ENCODE measurements at places on chromosomes 2 and 18.
A peak's percentile ranks its signal among the peaks of the same experiment; 100 is the strongest.

- no peak for DNase-seq
Observed at GRCh38 chr2:128362889-128363228, 44.2 kb upstream of the HS6ST1 start.

DNA sequence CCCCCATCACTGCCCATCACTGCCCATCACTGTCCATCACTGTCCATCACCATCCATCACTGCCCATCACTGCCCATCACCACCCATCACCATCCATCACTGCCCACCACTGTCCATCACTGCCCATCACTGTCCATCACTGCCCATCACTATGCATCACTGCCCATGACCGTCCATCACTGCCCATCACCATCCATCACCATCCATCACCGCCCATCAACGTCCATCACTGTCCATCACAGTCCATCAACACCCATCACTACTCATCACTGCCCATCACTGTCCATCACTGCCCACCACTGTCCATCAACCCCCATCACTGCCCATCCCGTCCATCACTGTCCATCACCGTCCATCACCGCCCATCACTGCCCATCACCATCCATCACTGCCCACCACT is 57.8 kb upstream of the OTOS start:
- DNase-seq = no peak

DNA sequence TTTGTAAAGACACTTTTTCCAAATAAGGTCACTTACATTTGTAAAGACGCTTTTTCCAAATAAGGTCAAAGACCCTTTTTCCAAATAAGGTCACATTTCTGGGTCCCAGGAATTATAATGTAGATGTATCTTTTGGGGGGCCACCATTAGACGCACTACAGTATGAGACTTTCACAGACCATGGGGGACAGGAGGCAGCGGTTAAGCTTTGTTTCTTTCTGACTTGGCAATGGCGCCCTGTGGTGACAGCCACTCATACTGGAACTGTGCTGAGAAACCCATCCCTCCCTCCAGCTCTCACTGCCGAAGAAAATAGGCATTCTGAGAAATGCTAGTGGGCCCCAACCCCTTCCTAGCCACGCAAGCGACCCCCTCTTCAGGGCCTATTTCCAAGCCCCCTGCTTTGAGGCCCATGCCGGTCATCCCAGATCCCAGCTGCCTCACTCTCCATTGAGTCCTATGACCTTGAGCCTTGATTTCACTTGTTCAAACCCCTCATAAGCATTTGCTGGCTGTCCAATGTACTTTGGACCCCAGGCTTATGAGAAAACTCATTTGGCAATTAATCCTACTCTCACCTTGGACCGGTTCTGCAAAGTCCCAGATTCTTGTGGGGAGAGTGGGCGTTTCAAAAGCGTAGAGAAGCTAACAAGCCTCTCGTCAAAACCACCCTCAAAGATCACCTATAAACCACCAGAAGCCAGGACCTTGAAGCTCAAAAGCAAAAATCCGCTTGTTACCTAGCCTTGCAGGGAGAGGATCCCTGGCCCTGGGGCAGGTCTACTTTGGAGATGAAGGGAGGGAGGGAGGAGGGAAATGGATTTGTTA is 11.3 kb upstream of the SPATA3 start:
- no peak for DNase-seq

- no peak for DNase-seq
Observed at GRCh38 chr2:211730215-211730614, 808.4 kb downstream of the ERBB4 start.

DNA sequence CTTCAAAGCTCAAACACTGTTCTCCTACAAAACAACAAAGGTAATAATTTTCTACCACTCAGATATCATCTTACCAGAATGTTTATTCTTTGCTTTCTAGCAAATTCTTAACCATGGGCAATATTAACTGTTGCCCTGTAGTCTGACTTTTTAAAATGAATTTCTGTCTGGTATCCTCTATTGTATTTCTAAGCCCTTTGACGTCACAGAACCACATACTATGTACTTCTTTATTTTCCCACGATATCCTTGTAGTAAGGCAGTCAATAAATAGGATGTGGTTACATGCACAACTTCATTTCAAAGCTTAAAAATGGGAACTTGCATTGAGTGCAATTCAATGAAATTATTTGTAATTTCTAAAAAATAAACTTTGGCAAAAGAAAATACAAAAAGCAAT is 58.7 kb downstream of the THADA start:
- DNase-seq = no peak

DNA sequence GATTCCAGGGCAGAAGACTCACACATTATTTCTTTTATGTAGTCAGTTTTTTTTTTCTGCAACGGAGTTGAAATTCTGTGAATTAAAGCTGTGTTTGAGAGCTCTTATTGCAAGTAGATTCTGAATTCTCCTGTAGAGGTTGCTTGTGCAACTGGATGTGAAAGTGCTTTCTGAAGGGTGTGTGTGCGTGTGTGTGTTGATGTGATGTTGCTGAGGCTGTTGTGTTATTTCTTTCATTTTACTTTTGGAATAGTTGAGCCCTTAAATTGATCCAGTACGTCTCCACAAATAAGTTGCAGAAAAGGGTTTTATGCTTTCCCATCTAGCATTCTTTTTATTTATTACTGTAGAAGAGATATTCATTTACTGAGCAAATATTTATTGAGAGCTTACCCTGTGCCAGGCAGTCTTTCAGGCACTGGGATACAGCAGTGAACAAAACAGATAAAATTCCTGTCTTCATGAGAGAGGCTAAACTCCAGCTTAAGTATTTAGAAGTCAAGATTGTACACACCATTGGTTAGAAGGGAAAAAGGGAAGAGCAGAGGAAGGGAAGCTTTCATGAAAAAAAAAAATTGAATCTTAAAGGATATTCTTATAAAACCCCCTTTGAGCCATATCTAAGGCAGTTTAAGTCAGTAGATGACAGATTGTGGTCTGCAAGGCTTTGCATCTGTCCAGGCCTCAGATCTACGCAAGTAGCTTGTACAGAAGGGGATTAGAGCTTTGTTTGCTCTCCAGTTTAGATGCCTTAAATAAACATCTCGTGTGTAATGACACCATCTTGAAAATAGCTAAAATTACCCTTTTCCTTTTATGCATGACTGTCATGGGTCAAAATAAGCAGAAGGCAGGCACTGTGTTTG is 58.2 kb downstream of the MYO1B start:
- no peak for DNase-seq

DNA sequence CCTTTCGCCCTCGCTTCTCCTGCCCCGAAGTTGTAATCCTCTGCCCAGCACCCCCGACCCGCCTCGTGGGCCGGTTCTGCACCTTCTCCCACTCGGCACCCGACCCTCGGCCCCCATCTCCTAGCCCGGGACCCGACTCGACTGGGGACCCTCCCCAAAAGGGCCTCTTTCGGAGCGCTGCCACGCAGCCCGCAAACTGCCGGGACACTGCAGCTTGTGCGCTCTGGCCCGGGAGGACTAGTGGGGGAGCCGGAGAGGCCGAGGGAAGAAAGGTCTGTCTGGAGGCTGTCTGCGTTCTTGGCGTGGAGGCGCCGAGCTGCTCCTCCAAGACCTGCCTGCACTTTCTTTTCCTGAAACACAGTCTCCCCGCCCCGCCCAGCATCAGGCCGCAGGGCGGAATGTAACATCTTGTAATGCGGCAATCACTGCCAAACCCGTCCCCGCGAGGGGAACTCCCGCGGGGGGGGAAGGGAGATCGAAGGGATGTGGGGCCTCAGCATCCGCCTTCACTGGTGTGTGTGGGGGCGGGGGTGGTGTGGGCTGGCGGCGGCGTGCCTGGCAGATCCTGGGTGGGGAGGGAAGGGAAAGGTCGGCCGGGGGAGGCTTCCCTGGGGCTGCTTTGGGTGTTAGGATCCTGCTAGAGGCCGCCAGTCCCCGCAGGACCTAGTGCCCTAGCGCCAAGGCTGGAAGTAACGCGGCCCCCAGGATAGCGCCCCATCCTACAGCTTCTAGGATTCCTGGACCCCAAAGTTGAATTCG is 7.4 kb downstream of the DLX2 start:
- peak; percentile 79 for DNase-seq

DNA sequence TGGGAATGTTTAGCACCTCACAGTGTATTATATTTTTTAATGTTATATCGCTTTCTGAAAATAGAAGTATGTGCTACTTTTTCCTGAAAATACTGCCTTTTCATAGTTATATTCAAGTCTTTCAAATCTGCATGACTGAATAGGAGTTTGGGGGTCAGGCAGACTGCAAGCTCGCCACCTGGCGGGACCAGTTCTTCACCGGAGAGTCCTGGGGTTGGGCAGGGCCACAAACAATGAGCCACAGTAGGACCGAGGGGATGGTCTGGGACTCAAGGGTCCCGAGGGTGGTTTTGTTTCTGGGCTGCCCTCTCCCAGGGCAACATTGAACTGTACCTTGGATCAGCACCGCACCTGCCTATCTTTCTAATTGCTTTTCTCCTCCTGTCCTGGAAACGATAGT is 70.6 kb downstream of the VWA3B start:
- DNase-seq = no peak

DNA sequence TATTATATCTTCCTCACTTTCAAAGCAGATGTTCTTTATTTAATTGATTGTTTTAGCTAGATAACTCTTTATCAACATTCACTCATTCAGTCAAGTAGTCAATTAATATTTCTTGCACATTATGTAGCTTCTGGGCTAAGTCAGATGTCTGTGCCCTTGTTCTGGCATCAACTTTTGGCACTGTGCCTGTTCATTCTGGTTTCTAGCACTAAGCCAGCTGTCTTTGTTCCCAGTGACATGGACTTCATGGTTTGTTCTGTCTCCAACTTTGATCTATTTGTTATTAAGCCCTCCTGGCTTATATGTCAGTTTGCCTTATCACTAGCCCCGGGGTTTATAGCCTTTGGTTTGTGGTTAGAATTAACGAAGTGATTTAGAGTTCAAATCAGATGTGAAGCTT is 247.9 kb upstream of the SYT4 start:
- no peak for DNase-seq

DNA sequence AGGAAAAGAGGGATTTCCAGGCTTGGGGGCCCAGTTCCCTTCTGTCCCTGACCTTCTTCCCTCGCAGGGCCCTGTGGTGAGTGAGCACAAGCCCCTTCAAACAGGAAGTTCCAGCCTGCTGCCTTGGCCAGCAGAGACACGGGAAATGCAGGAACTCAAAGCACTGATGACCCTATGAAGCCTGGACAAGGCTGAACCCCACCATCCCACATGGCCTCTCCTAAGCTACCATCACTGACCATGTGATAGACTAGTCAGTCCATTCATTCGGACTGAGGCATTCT is 196.4 kb downstream of the TNS1 start:
- no peak for DNase-seq

All from activated CD8-positive, alpha-beta memory T cell treated with anti-CD3 and anti-CD28 coated beads, Interleukin-2, amount 50 U/mL, for 4 hours (primary cell).